ENCODE measurements at places on chromosomes 5 and 9.

DNA sequence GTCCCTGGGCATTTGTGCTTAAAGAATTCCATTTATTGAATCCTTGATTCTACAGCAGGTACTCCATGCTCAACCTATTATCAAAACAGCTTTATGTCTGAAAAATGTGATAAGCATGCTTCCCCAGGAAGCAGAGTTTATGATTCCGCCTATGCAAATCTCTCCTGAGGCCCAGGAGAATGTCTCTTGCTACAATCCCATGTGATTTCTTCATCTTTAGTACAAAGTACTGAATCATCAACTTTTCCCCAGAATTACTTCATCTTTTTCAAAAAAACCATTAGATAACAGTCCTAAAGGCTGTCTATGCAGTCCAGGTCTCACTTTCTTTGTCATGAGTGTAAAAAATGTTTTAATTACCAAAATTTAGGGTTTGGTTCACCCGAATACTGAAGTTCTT, 130.2 kb upstream of the ADAMTSL1 start:
- no peak for DNase-seq

DNA sequence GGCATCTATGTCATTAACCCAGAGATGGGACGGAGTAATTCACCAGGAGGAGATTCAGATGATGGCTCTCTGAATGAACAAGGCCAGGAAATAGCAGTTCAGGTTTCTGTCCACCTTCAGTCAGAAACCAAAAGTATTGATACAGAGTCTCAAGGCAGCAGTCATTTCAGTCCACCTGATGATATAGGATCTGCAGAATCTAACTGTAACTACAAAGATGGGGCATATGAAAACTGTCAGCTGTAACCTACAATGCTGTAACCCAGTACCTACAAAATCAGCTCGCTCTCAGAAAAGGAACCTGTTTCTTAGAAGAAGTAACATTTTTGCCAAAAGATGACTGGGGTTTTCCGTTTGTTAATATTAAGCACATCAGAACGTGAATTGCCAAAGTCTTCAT, 14.7 kb downstream of the MFAP3 start:
- no peak for DNase-seq

GRCh38 chr9:98644011-98644410, 64.7 kb downstream of the GABBR2 start:
- no peak for DNase-seq

- DNase-seq: no peak
Observed at GRCh38 chr5:173456751-173457171, 128.5 kb upstream of the STC2 start.

- DNase-seq: no peak
Observed at GRCh38 chr5:139181835-139182452, 16.2 kb downstream of the SIL1 start.

- no peak for DNase-seq
Observed at GRCh38 chr5:156109317-156110023, 217.5 kb upstream of the SGCD start.

GRCh38 chr9:73230251-73230650, 78.6 kb downstream of the ANXA1 start:
- no peak for DNase-seq

DNA sequence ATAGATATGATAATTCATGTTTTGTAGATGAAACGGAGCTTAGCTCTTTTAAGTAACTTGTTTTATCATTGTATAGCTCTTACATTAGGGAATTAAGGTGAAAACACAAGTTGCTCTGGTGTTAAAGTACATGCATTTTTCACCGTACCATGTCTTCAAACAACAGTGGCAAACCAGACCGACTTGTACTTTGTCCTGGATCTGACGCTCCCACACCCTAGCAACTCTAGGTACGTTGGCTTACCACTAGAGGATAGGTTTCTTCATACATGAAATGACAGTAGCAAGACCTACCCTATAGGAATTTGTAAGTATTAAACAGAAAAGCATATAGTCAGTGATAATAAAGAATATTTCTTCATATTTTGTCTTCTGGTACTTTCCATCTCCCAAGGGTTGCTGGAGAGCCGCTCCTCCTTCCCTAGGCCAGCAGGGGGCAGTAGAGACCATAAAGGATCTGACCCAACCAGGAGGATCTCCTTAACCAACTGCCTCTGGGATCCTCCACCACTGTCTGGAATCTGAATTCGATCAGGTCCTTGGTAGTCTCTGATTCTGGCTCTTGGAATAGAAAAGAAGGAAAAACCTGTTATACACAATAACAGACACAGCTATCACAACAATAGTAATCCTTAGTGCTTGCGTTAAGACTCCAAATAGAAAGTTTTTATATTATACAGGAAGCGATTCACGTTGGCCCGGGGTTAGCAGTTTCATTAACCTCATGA, 136.7 kb downstream of the CAVIN4 start:
- DNase-seq: no peak

GRCh38 chr5:180081481-180081880, 9.9 kb upstream of the RNF130 start:
- no peak for DNase-seq

GRCh38 chr9:84849049-84849448, 179.5 kb downstream of the NTRK2 start:
- no peak for DNase-seq

GRCh38 chr5:128498844-128499455, 39.1 kb downstream of the FBN2 start:
- no peak for DNase-seq

- no peak for DNase-seq
Observed at GRCh38 chr5:111472579-111472978, 39.8 kb downstream of the STARD4 start.

DNA sequence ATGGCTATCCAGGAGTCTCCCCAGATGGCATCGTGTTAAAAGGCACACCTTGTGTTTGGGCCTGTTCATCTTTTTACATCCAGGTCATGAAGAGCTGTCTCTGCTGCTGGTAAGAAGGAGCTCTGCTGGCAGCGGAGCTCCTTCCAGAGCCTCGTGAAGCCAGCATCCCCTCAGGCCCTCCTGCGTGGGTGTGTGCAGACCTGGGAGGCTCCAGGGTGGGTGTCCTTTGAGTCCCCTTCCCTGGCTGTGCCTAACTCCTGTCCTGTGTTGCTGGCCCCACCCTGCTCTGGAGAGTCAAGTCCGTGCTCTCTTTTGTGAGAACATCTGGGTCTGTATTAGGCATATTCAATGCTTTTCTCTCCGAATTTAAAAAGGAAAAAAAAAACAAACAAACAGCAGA, 149.6 kb upstream of the IRX2 start:
- no peak for DNase-seq

- no peak for DNase-seq
Observed at GRCh38 chr5:68661237-68661636, 432.6 kb upstream of the SLC30A5 start.

GRCh38 chr9:134597957-134598883, 43.4 kb upstream of the COL5A1 start:
- DNase-seq: no peak

DNA sequence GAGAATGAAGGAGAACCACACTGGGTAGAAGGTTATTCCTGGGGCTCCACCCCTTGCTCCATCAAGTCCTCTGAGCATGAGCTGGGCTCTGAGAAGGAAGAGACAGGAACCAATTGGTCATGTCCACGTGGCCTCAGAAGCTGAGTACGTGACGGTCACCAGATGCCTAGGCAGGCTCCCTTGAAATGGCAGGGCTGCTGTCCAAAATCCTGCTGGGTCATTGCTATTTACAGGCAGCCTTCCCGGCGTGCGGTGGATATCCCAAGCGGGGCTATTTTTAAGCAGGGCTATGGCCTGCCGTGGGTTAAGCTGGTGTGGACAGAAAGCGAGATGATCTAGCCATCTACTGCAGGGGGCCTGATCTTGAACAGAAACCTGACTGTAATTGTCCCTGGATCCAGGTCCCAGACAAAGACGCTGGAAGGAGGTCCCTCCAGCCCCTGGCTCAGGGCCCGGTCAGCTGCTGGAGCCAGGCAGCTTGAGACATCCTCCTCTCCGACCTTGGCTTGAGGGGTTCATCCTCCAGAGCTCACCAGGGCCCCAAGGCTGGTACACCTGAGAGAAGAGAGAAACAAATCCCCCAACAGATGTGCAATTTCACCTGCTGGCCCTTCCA, 550 bp upstream of the CKMT2 start:
- DNase-seq: no peak

DNA sequence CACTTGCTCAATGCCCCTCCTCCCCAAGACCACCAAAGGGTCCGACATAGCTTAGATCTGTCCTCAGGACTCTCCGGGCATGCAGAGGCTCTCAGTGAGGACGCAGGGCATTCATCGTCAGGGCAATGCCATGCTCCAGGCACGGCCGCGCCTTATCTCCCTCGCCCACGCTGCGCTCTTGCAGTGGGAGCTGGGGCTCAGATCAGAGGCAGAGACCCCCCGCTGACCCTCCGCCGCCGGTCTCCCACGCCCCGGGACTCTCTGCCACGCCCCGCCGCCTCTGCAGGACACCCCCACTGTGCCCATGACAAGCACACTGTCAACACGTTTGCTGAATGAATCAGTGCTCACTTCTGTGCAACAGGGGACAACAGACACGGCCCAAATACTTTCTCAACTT, 140.7 kb downstream of the ADAMTS2 start:
- DNase-seq: no peak

GRCh38 chr9:69308206-69308931, 16.6 kb upstream of the ENTREP1 start:
- no peak for DNase-seq

DNA sequence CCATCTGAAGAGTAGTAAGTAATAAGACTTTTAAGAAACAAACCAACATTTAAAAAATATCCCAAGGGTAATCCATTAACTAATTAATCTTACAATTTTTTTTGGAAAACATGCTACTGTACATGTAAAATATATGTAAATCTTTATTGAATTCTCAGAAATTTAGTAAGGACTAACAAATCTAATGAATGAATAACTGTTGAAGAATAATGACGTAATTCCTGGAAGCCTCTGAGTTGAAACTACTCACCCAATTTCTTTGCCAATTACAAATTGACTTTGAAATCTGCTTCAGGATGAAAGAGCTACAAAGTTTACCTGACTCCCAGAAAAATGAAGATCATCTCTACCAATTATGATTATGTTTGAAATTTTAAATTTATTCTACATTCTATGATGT, 21.1 kb downstream of the FBN2 start:
- DNase-seq: no peak

GRCh38 chr5:174793684-174794328, 69.4 kb downstream of the MSX2 start:
- DNase-seq: peak; percentile 5

DNA sequence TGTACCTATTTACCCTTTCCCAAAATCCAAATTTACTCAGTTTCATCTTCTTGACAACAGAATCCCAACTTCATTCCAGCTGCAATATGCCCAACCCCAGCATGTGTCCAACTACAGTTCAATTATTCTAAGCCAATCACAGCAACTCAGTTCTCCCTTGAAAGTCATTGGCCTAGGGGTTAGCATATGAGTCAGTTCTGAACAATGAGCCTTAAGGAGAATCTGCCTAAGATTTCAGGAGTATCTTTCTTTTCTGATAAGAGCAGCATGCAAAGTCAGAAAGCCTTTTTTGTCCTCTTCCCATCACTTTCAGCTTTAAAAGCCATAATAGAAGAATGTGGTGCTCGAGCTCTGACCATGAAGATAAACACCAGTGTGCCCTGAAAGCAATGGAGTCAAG, 44.4 kb upstream of the RASGRF2 start:
- DNase-seq: no peak

- peak; percentile 14 for DNase-seq
Observed at GRCh38 chr9:112037281-112038016, 137.6 kb downstream of the SUSD1 start.

DNA sequence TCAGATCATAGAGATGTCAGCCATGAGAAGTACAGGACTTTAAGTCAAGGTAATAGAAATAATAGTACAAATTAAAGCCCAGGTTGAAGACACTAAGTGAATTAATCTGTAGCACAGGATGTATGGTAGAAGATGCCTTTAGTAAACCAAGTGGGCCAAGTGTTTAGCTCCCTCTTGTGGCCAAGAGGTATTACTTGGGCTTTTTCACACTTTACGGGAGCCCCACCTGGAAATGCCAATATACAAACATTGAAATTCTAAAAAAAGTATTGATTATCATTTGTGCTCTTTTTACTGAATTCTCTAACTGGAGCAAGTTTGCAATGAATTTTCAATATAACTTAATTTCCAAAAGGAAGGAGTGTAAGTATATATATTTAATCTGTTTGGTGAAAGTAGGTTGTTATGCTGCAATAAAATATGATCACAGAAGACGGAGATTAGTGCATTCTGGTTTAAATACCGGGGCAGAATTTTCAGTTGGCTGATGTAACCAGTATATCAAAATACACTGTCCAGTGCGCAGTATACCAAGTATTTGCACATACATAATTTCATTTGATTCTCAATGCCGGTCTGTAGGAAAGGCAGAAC, 84.7 kb downstream of the PARP8 start:
- DNase-seq: no peak

DNA sequence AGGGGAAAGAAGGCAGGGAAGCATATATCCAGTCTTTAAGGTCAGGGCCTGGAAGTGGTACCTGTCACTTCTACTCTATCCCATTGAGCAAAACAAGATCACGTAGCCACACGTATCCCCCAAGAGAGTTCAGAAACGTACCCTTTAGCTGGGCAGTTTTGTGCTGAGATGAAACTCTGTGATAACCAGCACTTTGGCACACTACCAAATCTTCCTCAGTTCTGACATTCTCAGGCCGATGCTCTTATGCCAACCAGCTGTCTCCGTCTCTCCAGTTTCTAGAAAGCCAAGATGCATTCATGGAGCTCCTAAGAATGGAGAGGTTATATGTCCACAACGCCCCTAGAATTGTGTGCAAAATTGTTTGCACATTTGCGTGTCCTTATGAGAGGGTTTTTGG, 176.6 kb upstream of the MSX2 start:
- DNase-seq: no peak
